Stimulated activated CD8-positive, alpha-beta memory T cell treated with anti-CD3 and anti-CD28 coated beads, Interleukin-7, amount 100 ng/mL, for 48 hours (primary cell): ENCODE measurements at places on chromosomes 6 and 20.

GRCh38 chr6:85865420-85866369 is 223.0 kb upstream of the SYNCRIP start:
- DNase-seq, result no peak

DNA sequence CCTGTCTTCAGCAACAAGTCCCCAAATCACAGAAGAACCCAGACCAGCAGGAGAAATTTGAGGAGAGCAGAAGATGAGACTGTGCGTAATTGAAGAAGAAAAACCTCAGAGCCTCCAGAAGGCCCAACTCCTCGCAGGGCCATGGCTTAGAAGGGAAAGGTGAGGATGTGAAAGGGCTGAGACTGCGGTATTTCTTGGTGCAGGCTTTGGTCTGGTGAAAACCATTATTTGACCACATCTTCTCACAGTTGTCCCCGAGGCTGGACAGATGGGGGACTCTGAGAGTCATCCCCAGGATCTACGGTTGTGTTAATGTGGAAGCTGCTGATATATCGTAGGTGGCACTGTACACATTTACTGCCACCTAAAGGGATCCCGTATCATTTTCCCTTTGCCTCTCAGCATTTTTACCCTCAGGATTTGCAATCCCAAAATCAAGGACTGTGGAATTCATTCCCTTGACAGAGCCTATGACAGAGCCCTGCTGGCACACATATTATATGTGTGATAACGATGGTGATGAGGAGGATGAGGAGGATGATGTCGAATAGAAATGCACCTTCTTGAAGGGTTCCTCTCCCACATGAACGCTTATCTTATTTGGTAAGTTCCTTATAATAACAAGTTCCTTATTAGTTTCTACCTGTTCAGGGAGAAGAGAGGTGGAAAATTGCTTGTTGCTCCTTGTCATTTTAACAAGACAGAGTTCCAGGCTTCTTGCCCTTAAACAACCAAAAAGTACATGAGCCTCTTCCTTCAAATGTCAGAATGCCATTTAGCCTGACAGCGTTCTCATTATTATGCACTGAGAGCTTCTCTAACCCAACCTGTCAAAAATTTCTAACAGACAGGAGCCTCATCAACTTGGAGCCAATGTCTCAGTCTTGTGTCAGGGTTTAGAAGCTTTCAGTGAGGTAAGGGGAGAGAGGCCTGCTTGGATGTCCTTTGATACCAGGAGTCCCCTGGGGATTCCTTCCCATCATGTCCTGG is 135.8 kb downstream of the PXDC1 start:
- DNase-seq, result no peak

DNA sequence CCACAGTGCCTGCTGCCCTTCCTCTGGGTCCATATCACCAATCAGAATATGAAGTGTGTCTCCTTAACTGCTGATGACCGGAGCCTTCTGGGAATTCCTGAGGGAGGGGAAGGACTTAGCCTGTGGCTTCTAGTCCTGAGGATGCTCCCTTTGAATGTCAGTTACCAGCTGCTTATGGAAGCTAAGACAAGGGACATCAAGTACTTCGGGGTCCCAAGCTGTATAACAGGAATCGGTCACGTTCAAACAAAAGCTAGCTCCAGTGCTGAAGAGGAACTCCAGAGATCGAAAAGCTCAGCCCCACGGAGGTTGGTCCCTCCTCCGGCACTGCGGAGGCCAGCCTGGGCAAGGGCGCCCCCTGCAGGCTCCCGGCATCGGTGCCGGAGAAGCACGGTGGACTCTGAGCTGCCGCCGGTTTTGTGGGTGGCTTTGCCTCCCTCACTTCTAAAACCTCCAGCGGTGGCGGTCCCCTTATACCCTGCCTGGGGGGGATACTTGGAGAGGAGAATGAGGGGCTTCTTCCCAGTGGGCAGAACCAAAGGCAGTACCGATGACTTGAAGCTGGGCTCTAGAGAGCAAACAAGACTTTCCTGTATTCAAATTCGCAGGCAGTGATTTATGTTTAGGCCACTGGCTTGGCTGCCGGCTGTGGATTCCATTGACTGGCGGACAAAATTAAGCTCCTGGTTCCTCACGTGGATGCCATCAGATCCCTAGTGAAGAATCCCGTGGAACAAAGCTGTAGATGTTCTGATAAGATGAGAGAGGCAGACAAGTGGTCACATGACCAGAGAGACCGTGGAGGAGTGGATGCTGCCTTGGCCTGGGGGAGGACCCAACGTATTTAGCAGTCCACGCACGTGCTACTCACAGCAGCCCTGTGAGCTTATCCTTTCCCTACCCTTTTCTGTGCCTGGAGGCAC is 16.2 kb upstream of the UBR2 start:
- peak; percentile 74 for DNase-seq

GRCh38 chr6:139474145-139475108 is 100.0 kb upstream of the CITED2 start:
- no peak for DNase-seq

- no peak for DNase-seq
These were observed 7.2 kb downstream of the PYGB start for GRCh38 chr20:25254986-25255680.

DNA sequence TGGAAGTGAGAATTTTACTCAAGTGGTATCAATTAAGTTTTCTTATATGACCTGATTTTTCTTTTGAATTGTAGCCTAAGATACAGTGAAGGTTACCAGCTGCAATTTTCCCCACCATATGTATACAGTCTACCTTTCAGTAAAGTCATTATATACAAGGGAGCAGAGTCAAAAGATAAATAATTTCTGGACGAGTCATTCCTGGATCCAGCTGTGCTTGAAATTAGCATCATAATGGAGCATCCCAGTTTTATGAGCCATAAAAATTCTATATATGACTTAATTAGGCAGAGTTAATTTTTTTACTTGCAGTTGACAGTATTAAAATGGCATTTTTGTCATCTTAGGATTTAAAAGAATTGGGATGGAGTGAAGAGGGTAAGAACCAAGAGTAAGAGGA is 1008.4 kb downstream of the PHF3 start:
- no peak for DNase-seq

DNA sequence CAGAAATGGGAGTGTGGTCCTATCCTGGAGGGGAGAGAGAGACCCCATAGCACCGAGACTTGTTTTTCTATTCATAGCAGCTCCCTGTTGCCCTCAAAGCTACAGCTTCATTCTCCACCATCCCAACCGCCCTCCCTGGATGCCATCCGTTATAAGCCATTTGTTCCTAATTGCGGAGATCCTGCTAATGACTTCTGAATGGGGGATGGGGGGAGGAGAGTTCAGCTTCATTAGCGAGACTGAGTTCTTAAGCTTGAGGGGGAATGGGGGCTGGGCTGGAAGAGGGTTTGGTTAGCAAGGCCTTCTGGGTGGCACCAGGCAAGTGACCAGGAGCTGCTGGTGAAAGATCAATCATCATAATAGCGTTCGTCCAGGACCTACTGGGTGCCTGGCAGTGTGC is 27.1 kb downstream of the FOXP4 start:
- DNase-seq, result no peak

- no peak for DNase-seq
These were observed 61.3 kb downstream of the SYNJ2 start for GRCh38 chr6:158043008-158043407.

GRCh38 chr6:43941174-43941573 is 171.2 kb downstream of the VEGFA start:
- DNase-seq, result no peak

GRCh38 chr6:116266803-116267202 is 12.9 kb downstream of the TSPYL1 start:
- no peak for DNase-seq

GRCh38 chr20:2801286-2801728 is 880 bp upstream of the CPXM1 start:
- DNase-seq, result no peak
